Stimulated activated CD4-positive, alpha-beta T cell treated with anti-CD3 and anti-CD28 coated beads, Interleukin-2, amount 100 ng/mL, for 4 hours (primary cell): ENCODE measurements at places on chromosomes 1 and 21.
A peak's percentile ranks its signal among the peaks of the same experiment; 100 is the strongest.

- no peak for DNase-seq
Observed at GRCh38 chr1:116377541-116378529, 4.8 kb downstream of the ATP1A1 start.

- no peak for DNase-seq
Observed at GRCh38 chr21:33070744-33070997, 730 bp downstream of the OLIG1 start.

GRCh38 chr21:15365751-15366392, 301.1 kb upstream of the NRIP1 start:
- DNase-seq: no peak

- no peak for DNase-seq
Observed at GRCh38 chr1:3825356-3825755, 29.1 kb upstream of the LRRC47 start.

- peak; percentile 30 for DNase-seq
Observed at GRCh38 chr1:172429331-172430127, 9.0 kb downstream of the C1orf105 start.

DNA sequence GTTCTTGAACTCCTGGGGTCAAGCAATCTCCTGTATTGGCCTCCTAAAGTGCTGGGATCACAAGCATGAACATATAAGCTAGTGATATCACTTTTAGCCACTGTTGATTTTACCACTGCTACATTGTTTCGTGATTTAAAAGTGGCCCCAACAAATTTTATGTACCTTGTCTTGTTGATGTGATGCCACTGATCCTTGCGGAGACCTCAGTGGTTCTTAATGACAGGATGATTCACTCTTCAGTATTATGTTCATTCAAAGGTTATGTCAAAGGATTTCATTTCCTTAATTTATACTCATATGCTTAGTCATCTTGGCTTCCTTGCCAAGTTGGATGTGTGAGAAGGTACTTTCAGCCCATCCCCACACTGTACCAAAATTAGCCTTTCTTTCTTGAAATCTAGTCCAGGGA, 12.1 kb downstream of the PRKACB start:
- DNase-seq: no peak

DNA sequence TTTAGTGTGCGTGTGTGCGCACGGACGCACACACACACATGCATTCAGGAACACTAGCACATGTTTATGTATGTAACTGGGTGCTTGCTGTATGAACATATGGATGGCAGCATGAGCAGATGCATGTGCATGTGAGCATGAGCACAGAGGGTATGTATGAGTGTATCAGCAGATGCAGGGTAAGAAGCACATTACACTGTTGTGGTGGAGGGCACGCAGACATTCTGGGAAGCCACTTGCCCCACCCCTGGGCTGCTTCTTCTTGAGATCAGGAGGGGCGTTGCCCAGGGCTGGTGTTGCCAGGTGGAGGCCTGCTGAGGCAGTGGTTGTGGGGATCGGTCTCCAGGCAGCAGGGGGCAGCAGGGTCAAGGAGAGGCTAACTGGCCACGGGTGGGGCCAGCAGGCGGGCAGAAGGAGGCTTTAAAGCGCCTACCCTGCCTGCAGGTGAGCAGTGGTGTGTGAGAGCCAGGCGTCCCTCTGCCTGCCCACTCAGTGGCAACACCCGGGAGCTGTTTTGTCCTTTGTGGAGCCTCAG, 3.9 kb upstream of the P3R3URF start:
- DNase-seq: no peak

GRCh38 chr1:8238141-8239038, 79.5 kb upstream of the SLC45A1 start:
- DNase-seq: no peak

GRCh38 chr1:79815115-79815514, 808.6 kb upstream of the ADGRL4 start:
- no peak for DNase-seq

DNA sequence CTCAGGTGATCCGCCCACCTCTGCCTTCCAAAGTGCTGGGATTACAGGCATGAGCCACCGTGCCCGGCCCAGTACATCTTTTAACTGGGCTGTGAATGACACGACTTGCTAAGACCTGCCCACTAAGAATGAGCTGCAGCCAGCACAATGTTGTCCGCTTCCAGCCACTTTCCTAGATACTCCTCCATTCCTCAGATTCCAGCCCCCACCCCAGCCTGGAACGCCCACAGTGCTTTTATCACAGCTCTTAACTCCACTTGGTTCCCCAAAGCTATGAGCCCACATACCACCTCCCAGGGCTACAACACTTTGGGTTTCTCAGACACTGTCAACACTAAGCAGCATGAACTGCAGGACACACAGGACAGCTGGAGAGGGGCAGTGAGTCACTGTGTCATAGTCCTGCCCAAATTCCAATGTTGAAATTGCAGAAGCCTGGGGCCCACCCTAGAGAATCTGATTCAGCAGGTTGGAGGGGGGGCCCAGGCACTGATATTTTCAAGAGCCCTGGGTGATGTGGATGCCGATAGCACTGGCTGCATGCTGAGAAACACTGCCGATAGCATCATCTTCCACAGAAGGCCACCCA, 58.0 kb downstream of the ACBD3 start:
- DNase-seq: no peak

DNA sequence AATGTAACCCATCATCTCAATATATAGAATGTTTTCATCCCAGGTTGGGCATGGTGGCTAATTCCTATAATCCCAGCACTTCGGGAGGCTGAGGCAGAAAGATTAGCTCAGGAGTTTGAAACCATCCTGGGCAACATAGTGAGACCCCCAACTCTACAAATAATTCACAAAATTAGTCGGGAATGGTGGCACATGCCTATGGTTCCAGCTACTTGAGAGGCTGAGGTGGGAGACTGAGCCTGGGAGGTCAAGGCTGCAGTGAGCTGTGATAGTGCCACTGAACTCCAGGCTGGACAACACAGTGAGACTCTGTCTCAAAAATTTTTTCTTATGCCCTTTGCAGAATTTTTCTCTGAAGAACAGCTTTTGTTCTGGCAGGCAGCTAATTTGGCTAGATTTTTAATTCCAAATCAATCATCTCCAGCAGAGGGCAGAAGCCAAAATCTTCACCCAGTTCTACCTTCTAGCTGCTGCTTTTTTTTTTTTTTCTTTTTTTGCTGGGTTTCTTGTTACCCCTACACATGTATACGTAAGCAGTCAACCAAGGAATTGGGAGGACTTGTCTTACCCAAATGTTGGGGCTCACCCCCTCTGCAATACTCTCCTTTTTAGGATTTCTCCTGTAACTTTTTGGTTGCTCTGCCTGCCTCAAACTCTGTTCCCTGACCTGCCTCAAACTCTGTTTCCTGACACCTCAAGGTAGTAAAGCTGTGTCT, 2.7 kb upstream of the RAD54L start:
- no peak for DNase-seq

- DNase-seq: no peak
Observed at GRCh38 chr21:41659791-41660560, 106.9 kb downstream of the RIPK4 start.

DNA sequence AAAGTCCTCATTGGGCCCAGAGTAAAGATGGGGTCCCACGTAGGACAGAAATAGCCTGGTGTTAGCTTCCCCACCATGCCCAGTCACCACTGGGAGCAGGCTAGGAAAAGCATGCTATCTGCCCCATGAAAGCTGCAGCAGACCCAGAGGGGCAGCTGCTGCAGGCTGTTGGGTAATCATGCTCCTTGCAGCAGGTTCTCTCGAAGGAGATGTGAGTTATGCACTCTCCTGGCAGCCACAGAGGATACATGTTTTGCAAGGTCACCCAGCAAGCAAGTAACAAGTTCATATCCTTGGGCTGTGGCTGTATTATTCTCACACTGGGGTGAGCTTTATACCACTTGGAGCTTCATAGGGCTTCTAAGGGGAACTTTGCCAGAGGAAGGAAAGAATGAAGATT, 9.1 kb upstream of the HEYL start:
- DNase-seq: no peak

DNA sequence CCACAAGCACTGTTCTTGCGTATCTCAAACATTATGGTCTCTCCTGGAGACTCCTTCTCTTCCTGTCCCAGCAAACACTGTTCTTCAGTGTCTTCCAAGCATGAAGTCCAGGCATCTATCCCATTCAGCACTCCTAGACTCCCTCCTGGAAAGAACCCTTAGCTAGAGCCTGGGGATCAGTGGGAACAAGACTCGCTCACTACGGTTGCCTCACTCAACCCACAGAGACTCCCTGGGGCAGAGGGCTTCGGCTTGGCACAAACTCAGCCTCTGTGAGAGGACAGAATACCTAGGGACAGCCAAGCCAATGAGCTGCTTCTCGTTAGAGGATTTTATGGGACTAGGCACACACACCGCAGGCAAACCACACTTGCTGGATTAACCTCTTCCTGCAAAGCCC, 86.5 kb upstream of the IPO9 start:
- no peak for DNase-seq

DNA sequence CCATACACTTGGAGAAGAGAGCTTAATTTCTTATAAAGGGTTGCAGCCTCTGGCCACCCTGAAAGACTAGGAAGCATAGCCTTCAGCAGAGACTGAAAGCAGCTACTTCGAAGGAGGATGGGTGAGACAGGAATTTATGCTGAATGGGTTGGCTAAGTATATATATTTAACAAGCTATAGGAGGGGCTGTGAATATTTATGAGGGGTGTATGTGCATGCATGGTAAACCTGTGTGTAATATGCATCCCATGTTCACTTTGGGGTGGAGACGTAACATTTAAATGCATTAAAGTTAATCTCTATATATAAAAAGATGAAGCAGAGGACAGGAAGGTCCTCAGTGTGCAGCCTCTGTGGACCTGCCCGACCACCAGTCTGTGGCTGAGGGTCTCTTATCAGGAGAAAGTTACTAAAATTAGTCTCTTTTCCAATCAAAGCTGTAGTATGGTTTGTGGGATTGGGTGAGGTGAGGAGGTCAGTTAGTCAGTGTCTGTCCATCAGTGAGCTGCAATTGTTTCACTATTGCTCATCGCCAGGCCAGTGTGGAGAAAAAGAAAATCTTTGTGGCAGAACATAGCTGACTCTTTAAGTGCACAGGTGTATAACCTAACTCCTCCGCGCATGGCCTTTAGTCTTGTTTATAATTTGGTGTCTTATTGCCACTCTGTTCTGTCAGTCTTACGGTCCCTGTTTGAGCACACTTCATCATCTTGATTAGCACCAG, 35.4 kb upstream of the DSCAM start:
- no peak for DNase-seq

GRCh38 chr1:66452982-66453381, 81.0 kb upstream of the SGIP1 start:
- DNase-seq: no peak

- DNase-seq: no peak
Observed at GRCh38 chr1:54400329-54400728, 5.9 kb downstream of the SSBP3 start.

DNA sequence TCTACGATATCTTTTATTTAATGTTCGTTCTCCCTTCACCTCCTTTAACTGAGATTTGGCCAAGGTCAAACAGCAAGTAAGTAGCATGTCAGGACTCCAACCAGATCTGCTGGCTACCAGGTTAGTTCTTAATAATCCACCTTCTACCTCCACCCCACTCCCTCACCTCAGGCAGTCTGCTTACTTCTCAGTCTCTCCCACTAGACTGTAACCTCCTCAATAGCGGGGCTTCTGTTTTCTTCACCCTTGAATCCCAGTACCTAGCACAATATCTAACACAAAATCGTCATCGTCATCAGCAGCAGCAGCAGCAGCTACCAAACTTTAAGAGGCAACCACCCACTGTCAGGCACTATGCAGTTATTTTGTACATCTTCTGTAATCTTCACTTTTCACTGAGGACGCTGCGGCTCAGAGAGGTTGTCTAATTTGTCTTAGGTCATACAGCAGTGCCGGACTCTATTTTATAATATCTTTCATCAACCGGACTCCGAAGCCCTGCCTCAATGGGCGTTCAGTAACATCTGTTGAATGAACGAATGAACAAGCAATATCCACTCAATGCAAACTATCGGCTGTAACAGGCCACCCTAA, 859 bp upstream of the MAGI3 start:
- no peak for DNase-seq

DNA sequence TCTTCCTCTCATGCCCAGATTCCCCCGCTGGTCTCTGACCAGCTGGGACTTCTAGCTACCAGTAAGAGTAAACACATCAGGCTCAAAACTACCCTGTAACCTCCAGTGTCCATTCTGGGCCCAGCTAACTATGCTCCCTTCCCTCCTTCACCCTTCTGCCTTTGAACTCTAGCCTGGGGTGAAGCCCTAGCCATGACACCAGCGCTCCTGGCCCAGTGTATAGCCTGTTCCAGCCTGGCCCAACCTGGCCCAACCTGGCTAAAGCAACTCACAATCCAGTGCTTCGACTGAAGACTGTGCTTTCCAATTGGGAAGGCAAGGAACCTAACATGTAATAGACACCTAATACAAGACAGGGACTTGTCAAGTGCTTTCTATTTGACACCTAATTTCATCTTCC, 27.6 kb downstream of the CSMD2 start:
- no peak for DNase-seq

- no peak for DNase-seq
Observed at GRCh38 chr1:153688276-153688675, 9.8 kb downstream of the NPR1 start.

DNA sequence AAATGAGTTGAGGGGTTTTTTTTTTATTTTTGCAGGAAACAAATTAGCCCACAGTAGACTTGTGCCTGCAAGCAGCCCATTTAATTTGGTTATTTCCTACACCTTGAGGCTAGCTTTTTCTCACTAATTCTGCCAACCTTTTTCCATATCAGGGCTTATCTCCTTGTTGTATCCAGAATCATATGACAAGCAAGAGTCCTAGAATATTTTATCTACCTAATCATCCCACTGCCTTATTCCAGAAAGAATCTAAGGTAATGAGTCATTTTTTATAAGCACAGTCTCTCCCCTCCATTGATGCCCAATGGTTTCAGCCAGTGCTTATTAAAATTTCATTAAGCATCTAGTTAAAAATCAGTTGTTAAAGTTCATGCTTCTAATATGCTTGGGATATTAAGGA, 324.1 kb downstream of the BARHL2 start:
- no peak for DNase-seq

DNA sequence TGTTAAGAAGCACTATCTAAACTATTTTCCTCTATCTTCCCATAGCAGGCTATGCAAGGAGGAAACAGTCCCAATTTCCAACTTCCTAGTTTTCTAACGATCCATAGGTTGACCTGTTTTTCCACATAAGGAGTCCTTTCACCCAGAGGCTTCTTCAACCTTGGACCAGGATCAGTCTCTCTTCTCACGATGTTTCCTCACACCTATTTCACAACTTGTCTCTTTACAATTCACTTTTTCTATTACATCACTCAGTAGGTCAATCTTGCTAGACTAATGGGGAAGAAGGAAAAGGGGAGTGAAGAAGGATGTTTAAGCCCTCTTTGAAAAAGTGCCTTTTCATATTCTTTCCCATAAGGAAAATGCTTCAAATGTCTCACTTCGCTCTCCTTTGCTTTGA, 15.9 kb downstream of the PALMD start:
- no peak for DNase-seq
